Mucosa of descending colon (tissue), 3 donors: ENCODE measurements at places on chromosomes 16 and 17. TPM values are rescaled to one million over a fixed set of nuclear protein-coding genes. Genes with fewer than 3 reads are reported as not detected.

Gene MRPL28
- 49.1 TPM for total RNA-seq

DNA sequence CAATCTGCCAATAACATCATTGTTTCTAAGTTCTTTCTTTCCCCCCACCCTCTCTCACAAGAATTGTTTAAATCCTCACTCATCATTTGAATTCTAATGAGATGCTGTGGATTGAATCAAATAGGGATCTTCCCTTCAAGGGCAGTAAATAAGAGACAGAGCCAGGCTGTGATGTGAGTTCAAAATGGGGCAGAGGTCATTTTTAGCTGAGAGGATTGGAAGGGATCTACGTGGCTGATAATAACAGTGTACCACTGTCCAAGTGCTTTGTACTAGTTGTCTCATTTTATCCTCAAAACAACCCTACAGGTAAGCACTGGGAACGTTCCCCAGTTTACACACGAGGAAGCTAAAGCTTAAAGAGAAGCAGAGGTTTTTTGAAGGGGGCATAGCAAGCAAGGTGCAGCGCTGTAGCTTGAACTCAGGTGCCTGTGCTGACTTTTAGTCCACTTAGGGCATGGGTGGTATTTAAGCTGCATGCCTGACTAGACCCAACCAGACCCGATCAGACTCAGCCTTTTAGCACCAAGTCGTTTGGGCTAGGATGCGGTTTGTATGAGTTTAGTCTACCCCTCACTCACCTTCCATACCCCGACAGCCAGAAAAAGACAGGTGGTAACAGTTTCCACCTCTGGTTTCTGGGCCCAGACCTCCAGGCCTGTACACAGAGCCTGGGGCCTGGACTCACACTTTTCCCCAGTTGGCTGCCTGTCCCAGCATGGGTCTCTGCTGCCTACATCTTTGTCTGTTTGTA, 39.2 kb upstream of the CCR7 start:
- no peak for DNase-seq

DNA sequence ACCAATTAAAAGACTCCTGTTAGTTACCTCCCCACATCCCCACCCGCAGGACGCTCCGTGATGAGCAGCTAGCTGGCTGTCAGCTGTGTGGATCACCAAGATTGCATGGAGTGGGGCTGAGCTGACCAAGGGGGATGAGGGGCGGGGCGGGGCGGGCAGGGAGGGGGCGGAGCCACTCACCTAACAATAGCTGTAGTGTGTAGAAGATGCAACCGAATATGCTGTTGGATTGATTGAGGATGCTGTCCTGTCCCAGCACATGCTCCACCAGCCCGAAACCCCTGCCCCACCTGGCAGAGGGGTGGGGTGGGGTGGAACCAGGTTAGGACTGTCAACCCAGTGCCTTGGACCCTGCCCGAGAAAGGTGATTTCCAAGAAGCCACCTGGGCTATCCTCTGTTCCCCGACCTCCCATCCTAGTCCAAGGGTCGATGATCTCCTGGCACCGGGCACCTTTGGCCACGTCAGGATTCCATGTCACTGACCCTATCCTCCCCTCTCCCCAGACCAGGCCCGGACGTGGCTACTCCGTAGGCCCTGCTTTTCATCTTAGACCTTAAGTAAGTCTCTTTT, 1.4 kb downstream of the VKORC1 start:
- DNase-seq, result no peak

- no peak for DNase-seq
These were observed 7.4 kb upstream of the EFCAB13 start for GRCh38 chr17:47316311-47316710.

DNA sequence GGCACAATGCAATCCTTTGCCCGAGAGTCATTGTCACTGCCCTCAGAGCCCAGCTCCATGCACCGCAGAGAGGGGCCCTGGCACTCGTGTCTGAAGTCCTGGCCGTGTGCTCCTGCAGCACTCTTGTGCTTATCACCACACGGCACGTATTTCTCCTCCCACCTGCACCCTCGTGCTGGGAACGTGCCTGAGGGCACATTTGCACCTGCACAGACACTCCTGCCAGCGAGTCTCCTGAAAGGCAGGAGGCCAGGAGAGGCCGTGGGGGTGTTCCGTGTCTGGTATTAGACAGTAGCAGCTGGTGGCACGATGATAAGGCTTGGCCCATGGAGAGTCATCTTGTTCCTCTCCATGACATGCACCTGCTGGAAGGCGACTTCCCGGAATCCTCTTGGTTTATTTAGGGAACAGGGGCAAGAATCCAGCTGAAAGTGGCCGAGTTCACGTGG, 3.4 kb upstream of the ACSF3 start:
- no peak for DNase-seq

- no peak for DNase-seq
These were observed 9.4 kb downstream of the DUSP3 start for GRCh38 chr17:43769426-43769825.

DNA sequence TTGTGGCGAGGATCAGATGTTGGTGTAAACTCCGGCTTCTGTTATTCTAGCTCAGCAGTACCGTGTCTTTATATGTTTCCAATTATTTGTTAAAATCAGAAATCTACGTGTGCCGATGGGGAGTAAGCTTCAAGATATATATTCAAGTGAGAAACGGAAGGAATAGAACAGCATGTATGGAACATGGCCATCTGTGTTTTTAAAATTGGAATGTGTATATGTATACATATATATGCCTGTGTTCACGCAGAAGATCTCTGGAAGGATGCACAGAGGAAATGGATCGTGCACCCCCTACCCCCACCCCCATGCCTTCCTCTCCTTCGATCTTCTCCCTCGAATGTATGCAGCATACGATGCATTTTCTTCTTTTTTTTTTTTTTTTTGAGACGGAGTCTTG, 7.7 kb upstream of the SNN start:
- no peak for DNase-seq

Gene TMEM204
- 5.0 TPM for total RNA-seq

Gene XAF1
- 37.4 TPM for total RNA-seq
